Type B pancreatic cell (in vitro differentiated cells): ENCODE measurements at places on chromosomes 2 and 18.
A peak's percentile ranks its signal among the peaks of the same experiment; 100 is the strongest.

- DNase-seq: no peak
These were observed 14.8 kb downstream of the WDFY1 start for GRCh38 chr2:223930103-223930976.

DNA sequence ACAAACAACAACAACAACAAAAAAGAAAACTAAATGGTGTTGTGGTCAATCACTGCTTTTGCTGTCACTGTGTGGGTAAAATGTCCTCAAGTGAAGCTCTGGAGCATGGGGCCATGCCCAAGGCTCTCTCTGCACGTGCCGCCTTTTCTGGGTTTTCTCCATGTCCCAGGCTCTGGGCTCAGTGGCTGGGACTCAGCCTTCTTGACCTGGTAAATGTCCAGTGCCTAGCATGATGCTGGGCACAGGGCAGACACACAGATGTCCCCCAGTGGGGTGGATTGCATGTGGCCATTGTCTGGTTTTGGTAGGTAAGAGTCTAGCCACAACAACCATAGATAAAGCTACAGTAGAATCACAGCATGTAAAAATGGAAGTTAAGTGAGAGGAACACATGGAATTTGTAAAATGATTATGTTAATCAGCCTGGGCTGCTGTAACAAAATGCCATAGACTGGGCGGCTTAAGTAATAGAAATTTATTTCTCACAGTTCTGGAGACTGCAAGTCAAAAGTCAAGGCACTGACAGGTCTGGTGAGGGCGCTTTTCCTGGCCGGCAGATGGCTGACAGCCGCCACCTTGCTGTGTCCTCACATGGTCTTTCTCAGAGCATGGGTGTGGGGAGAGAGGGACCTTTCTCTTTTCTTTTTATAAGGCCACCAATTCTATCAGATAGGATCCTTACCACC is 174.4 kb downstream of the ACOXL start:
- DNase-seq: no peak

DNA sequence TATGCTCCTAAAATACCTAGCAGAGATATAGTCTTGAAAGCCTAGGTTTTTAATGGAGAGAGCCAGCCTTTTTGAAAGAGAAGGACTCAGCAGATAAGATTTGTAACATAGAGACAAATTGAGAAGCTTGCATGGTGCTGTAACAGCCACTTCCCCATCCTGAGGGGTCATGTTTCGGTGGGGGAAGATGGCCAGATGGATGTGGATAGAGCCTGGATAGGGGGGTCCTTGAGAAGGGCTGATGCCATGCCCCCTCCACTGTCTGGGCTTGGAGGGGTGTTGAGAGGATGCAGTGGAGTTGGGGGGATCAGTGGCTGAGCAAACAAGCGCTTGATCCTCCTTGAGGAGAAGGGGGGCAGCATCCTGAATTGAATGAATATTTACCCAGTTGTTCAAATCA is 178.0 kb upstream of the HS6ST1 start:
- peak; percentile 31 for DNase-seq

DNA sequence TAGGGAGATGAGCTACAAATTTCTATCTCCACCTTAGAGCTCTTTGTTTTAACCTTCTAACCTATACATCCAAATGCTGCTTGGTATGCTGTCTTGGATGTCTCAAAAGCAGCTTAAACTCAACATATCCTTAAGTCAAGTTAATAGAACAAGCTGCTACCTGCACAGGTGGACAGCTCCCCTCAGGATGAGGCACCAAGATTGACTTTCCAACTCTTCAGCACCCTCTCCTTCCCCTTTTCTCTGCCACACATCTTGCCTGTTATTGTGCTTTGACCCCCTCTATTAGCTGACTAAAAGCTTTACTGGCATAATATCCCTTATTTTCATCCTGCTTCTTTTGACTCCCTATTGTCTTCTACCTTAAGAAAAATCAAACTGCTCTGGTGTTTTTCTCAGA is 448.1 kb upstream of the MEX3C start:
- DNase-seq: no peak

- DNase-seq: no peak
These were observed 297.9 kb downstream of the LRATD1 start for GRCh38 chr2:14930441-14930840.

DNA sequence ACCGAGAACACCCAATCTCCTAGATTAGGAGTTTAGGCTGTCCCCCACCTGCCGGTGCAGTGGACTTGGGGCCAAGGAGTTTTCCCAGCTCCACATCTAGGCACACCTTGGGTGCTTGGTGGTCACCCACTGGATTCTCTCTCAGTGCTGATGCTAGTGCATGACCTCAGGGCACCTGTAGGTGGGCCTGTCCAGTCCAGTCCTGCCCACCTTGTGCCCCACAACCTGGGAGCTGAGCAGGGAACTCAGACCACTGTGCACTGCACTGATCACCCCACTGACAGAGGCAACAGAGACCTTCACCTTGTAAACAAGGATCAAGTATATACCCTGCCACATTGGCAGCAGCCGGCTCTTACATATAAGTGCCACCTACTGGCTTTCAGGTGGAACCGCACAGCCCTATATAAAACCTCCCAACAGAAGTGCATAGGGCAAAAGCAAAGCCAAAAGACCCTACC is 12.7 kb upstream of the CDH19 start:
- no peak for DNase-seq

DNA sequence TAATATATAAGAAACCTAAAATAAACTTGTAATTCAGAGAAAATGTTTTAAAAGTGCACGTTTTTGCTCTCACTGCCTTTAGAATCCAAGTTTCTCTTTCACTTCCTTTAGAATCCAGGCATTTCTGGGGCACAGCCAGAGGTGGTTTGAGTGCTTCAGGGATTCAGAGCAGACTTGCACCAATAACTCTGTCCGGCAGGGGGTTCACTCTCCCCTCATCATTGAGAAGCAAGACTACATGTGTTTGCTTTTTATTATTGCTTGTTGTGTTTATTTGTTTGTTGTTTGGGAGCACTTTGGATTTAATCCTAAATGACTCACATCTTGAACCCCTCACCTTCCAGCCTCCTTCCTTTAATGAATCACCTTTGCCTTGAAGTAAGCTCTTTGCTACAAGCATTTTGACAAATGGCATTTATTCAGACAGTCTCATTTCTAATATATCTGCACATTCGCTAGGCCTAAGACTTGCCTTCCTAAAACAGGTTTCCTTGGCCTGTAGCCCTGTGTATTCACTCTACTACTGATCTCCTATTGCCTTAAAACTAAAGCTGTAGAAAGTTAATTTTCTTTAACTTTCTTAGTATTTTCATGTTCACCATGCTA is 233.5 kb upstream of the ATP5MC3 start:
- no peak for DNase-seq

- no peak for DNase-seq
These were observed 6.1 kb downstream of the KYNU start for GRCh38 chr2:142883526-142883925.
